A172 (cell line): ENCODE measurements at places on chromosomes 2 and 18. TPM values are rescaled to one million over a fixed set of nuclear protein-coding genes. Genes with fewer than 3 reads are reported as not detected.

DNA sequence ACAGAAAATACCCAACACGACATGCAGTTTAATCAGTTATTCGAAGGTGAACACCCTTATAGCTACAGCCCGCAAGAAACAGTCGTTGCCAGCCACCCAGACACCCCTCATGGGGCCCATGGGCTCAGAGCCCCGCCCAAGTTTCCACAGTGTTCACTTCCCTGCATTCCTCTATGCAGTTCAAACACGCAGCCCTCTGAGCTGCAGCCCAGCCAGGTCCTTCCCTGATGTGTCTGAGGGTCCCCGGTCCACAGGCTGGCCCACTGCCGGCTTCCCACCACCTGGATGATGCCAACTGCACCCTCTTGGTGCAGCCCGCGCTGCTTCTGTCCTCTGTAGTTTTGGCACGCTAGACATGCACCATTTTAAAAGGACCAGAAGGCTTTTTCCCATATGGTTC lies 87.4 kb downstream of the ZNF516 start:
- DNase-seq, result no peak

DNA sequence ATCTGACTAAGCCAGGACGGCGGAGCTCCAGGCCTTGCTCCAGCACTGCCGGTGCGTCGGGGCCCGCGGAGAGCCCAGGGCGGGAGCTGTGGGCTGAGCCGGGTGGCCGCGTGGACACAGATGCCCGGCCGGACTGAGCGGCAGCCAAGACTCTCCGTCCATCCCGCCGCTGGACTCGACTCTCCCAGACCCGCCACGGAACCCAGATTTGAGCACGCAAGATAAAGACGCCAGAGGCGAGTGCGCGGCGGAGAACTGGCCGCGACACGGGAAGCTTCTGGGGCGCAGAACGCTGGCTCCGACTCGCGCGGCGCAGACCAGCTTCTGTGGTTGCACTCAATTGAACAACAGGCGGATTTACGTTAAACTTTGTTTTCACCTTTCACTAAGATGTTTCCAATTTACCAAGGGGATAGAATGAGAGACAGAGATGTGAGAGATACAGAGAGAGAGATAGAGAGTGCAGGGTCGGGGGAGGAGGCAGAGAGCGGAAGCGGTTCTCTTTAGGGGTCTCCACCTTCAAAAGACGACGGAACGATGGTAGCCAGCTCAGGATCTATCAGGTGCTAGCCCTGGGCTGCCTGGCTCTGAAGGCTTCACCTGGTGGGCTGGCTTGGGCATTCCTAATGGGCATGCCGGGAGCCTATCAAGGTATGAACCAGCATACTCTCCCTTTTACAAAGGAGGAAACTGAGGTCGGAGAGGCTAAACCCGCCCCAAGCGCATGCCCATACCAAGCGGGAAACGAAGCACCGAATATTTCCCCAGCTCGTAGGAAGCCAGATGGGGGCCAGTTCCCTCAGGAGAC lies 10.4 kb upstream of the EN1 start:
- no peak for DNase-seq

GRCh38 chr2:168034616-168035015 lies 212.8 kb downstream of the STK39 start:
- DNase-seq, result no peak

The AGXT gene
- 0.07 TPM in 1 of 2 replicates, not detected in the other for total RNA-seq

The MAB21L4 gene
- 0.22 TPM in 1 of 2 replicates, not detected in the other for total RNA-seq

The CTAGE1 gene
- total RNA-seq, result not detected in 2 replicates

DNA sequence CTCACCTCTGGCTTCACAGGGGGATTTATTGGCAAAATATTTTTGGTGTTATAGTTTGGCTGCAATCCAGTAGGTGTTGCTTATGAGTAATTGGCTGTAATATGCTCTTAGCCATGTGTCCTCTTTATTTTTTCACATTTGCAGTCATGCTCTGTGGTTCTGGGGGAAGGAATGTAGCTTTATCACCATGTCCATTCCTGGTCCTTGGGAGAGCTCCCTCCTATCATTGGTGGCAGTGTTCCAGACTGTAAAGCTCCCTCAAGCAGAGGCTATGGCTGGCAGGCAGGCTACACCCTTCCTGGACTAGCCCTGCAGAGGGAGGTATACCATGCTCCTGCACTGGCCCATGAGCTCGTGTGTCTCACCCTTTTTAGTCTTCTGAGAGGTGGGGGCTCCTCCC lies 120.0 kb upstream of the FSIP2 start:
- DNase-seq, result peak; percentile 67

- DNase-seq, result no peak
Measured at GRCh38 chr2:73292906-73293533, 328 bp downstream of the EGR4 start.

DNA sequence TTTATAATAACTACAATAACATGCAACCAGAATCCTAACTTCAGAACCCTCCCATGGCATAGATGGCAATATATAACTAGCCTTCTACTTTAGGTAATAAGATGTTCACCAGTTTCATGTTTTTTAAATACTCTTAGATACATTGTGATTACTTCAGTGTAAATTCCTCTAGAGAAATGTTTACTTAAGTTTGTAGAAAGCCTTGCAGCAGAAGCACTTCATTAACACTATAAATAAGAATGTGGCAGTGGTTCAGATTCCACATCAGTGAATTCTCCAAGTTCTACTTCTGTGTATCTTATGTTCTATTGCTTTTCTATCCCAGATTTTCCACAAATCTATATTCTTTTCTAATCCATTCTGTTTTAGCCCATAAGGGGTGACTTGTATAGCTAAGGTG lies 1.2 kb upstream of the RAD51AP2 start:
- DNase-seq, result no peak

- DNase-seq, result peak; percentile 99
Measured at GRCh38 chr2:113078350-113078839, 10.6 kb downstream of the IL1F10 start.

DNA sequence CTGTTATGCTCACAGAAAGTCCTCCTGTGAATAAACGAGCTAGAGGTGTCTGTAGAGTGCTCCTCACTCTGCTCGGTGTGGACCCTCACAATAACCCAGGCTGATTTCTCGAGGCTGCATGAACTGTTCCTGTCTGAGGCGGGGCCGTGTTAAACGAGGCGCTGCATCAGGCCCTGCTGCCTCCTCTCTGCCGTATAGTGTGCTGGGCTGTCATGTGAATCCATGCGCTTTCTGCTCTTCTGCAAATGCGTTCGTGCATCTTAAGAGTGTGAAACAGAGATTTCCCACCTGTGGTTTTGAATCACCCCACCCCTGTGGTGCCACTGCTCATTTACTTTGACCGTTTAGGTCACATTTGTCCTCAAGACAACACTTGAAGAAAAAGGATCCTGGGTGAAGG lies 26.2 kb downstream of the TRAF3IP1 start:
- DNase-seq, result no peak

DNA sequence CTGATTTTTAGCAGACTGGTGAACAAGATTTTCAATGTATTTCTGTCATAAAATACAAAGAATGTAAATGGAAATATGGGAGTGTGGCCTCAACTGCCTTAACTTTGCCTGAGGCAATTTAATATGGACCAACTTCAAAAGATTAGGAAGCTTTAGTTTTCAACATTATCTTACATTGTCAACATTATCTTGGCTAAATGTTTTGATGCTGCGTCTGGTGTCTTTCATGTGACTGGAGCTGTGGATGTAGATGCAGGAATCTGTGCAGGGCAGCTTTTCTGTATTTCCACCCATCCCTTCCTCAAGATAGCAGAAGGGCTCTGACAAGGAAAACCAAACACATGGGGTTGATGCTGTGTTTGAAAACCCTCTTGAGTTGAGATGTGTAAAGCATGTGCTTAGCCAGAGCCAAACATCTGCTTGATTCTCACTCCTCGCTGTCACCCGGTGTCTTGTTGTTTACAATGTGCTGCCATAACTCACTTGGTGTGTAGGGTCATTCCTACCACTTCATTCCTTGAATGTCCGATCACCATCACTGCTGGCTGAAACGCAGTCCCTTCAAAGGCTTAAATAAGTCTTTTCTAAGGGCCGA lies 33.0 kb downstream of the COPS8 start:
- DNase-seq, result no peak

DNA sequence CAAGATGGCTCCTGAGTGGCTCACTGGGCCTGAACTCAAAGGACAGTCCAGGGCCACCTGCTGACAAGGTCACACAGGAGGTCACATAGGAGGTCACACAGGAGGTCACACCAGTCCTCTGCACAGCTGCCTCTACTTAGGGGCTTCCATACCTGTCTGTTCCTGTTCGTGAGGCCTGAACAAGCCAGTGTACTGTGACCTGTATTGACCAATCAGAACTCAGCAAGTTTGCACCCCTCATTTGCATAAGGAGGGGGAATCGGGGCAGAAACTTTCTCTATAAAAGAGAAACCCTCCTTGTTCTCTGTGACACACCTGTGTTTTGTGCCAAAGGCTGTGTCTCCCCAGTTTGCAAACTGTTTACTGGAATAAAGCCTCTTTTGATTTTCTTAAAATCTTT lies 478.9 kb downstream of the EIPR1 start:
- no peak for DNase-seq

DNA sequence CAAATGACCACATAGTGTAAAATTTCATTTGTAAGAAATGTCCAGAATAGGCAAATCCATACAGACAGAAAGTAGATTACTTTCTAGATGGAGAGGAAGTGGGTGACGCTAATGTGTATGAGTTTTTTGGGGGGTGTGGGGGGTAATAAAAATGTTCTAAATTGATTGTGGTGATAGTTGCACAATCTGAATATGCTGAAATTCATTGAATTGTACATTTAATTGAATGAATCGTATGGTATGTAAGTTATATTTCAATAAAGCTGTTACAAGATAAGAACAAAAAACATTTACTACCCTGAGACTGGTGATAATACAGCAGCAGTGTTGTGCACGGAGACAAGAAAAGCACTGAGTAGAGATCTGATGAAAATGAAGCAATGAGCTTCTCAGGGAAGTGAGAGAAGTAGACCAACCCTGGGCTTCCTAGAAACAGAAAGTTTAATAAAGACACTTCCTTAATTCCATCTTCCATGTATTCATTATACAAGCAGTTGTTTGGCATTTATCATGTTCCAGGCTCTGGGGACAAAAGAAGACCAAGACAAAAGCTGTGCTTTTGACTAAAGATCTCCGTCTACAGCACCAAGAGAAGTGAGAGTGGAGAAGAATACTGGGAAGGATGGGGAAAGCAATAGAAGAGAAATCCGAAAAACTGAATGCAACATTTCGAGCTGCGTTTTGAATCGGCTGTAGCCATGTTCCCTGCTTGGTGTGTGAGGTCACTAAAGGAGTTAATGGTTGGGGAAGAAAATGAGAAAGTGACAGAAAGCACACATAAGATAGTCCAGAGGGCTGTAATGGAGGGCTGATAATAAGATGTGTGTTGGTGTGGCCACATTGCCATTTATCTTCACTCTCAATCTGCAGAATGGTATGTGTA lies 1.8 kb upstream of the PDE11A start:
- DNase-seq, result peak; percentile 57

DNA sequence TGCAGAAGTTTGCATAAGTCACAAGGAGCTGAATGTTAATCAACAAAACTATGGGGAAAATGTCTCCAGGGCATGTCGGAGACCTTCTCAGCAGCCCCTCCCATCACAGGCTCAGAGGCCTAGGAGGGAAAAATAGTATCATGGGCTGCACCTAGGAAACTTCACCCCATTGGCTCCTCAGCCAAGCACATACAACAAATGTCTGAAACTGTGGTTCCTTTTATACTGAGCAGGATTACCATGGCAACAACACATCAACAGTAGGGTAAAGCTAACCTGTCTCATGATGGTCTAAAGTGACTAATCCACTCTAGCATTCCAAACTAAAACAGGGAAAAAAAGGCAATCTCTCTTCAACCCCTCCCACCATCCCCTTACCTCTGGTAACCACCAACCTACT lies 3.2 kb upstream of the NEMP2 start:
- no peak for DNase-seq

GRCh38 chr2:161321944-161322648 lies 13.9 kb downstream of the PSMD14 start:
- no peak for DNase-seq

The COLEC11 gene
- total RNA-seq, result 0.17 TPM in 1 of 2 replicates, not detected in the other

GRCh38 chr2:15200581-15200980 lies 360.6 kb downstream of the NBAS start:
- no peak for DNase-seq

GRCh38 chr2:105496271-105496670 lies 97.4 kb upstream of the FHL2 start:
- DNase-seq, result no peak

DNA sequence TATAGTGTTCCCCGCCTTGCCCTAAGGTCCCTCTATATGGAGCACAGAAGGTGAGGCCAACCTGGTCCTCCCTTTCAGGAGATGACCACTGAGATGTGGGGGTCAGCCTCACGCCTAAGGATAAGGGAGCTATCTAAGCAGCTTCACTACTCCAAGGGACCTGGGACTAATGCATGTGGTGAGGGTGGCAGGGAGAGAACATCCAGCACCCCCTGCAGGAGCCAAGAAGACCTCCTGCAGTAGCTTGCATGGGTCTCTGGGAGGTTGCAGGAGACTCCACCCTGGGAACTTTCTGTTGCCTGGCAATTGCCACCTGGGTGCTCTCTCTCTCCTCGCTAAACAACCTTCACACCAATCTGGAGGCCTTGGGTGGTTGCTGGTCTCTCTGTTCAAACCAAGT lies 93.0 kb upstream of the KLHL29 start:
- no peak for DNase-seq

- DNase-seq, result no peak
Measured at GRCh38 chr2:128617029-128617590, 298.4 kb upstream of the HS6ST1 start.

DNA sequence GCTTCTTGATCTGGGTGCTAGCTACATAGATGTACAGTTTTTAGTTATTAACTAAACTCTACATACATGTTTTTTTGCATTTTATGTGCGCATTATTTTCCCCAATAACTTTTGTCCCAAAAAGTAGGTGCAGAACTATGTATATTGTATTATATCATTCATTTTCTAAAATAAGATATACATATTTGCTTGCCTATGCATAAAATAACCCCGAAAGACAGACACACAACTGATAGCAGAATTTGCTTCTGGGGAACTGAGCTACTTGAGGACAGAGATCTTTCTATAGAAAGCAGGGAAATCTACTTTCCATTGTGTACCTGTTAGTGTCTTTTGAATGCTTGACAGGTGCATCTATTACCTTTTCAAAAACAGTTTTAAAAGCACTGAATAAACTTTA lies 88.9 kb upstream of the SIX3 start:
- no peak for DNase-seq

The SLC4A5 gene
- total RNA-seq, result 0.07 TPM in 1 of 2 replicates, not detected in the other

- no peak for DNase-seq
Measured at GRCh38 chr2:151918308-151918707, 90.1 kb upstream of the ARL5A start.
